ENCODE measurements at places on chromosomes 7 and 10.

DNA sequence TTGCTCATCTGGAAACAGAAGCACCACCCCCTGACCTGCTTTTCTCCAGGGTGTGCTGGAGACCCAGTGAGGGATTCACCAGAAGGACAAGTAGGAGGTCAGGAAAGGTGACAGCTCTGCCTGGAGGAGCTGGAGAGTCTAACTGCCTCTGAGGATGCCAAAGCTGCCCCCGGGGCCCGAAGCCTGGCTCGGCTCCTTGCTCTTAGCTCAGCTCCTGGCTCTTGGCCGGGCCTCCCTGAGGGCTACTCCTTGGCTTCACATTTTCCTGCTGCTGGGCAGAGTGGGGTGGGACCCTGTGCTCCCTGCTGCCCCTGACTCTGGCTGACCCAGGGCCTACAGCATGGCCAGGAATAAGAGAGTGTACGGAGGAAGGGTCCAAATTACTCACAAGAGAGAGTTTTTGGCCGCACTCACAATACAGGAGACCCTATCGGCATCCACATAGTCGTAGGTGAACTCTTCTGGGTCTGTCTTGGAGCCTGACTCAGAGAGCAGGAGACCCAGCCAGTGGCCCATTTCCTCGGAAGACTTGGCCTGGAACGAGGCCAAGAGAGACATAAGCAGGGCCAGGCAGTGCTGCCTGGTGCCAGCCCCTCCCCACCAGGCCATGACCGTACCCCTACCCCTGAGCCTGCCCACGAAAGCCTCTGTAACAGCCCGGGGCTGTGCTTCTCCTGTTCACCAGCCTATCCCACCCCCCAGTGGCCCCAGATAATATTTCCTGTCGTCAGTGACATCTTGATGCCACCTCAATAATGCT, 63.1 kb downstream of the VWA2 start:
- peak; percentile 47 for DNase-seq

DNA sequence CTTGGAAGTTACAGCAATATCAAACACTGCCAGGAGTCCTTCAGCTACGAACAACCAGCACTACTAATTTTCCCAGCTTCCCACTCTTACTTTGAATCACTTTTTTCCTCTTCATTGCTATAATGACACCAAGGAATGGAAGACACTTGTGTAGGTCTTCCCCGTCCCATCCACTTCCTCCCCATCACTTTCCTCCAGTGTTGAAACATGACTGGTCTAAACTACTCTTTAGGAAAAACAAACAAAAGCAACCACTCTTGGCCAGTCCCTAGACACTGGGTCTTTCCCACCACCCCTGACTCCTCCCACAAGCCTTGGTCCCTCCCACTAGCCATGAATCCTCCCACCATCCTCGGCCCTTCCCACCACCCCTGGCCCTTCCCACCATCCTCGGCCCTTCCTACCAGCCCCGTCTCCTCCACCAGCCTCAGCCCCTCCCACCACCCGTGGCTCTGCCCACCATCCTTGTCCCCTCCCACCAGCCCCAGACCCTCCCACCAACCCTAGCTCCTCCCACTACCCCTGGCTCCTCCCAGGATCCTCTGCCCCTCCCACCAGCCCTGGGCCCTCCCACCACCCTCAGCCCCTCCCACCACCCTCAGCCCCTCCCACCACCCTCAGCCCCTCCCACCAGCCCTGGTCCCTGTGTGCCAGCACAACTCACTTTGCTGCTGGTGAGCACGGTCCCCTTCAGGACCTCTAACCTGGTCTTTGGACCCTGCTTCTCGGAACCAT, 68.5 kb downstream of the CXCL12 start:
- DNase-seq: no peak

DNA sequence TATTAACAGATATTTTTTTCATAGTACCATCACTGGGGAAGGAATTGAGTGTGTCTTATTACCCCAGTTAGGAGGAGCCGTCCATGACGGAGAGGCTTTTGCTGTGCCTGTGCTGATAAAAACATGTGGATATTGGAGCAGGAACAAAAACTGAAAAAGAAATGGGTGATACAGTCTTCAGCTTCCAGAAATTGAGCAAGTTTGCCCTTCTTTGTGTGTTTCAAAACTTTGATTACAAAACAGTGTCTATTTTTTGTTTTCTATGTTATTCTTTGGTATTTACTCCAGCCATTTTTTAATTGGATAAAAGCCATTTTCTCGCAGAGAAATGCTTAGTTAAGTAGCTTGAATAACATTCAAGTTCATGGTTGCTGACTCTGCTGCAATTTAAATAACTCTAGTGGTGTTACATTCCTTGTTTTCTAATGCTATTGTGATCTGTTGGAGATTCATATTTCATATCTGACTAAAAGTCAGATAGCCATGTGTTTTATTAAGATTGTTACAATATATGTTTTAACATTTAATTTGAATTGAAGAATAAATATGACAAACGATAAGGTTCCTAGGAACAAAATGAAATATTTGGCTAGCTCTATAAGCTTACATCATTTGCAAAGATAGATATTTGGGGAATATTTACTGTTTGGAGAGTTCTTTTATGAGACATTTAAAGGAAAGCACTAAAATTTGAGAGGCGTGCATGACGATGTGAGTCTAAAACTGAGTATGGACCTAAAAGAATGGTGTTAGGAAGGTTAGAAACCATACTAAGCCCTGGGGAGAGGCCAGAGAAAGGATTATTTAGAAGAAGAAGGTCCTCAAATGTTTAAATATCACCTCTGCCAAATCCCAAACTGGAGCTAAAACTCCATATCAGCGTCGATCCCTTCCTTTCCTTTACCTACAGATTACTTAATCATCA, 747.3 kb upstream of the CELF2 start:
- DNase-seq: no peak

GRCh38 chr7:98346515-98347069, 54.3 kb downstream of the BAIAP2L1 start:
- DNase-seq: no peak

DNA sequence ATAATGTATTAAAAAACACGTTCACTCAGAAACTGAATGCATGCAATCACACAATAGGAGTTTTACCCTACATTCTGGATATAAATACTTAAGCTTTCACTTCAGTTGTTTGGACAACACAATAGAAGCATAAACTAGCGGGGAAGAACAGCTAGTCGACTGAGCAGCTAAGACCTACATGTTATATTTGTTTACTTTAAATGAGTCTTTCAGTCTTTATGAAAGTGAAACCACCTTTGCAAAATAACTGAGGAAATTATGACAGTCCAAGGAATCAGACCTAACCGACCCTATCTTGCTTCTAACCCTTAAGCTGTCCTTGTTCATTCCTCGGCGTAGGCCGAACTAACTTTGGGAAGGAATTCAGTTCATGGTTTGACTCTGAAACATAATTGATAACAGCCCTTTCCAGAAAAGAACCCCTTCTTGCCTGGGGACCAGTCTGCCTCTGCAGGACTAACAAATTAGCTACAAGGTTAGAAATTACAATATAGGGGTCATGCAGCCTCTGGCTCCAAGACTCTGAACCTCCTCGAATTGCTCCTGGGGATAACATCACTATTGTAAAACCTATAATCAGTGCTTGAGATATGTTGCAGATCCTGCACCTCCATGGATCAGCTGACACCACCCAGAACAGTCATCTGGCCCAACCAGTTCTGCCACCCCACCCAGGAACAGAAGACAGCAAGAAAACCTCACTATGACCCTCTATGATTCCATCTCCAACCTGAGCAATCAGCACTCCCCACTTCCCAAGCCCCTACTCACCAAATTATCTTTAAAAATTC, 185.1 kb upstream of the KLF6 start:
- DNase-seq: no peak

DNA sequence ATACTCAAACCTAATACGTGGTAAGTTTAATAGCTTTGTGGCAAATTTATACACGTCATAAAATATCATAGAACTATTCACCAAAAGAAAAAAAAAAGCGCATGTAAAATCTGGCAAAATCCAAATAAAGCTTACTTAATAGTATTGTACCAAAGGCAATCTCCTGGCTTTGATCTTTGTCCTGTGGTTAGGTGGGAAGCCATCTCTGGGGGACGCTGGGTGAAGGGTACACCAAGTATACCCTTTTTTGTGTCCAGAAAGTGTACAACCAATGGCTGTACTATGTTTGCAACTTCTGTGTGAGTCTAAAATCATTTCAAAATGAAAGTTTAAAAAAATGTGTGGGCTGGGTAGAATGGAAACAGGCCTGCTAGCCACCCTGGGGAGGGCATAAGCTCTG, 47.6 kb upstream of the ENO4 start:
- no peak for DNase-seq

DNA sequence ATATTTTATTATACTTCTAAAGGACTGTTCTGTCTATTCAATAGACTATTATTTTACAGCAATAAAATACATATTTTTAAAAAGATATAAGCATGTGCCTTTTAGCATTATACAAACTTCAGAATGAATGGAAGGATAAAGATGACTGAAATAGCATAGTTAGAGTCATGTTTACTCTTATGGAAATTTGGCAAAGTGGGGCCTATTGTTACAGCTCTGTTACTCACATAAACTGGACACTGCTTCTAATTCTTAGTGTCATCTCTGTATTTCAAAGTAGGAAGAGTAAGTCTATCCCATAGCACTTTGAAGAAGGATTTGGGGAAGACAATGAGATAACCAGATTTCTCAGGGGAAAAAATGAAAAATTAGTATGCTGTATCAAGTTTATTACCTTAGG, 168.2 kb downstream of the SKAP2 start:
- DNase-seq: no peak

DNA sequence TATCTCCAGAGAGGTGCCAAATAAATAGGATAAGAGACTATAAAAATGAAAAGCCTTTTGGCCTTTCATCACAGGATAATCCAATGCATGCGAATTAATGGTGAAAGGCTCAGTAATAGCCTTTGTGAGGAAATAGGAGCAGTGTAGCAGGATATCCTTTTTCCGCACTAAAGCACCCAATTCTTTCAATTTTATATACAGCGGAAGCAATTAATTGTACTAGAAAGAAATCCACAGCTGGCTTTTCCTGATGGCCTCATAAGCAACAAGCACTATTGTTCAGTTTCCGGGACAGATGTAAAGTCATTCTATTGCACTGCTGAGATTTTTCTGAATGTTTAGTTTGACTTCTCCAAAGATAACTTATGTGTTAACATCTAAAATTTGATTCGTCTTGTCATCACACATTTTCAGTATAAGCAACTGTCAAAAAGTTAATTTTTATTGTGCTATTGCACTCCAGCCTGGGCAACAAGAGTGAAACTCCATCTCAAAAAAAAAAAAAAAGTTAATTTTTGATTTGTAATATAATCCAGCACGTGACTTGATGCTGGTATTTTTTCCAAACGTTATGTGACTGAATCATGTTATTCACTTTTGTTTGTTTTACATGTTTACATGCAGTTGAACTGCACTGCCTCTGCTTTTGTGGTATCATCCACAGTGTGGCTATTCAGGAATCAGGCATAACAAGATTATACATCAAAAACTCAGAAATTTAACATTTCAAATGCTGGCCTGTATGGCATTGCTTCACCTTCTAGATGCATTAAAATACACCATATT, 8.4 kb upstream of the BMPR1A start:
- DNase-seq: peak; percentile 55

DNA sequence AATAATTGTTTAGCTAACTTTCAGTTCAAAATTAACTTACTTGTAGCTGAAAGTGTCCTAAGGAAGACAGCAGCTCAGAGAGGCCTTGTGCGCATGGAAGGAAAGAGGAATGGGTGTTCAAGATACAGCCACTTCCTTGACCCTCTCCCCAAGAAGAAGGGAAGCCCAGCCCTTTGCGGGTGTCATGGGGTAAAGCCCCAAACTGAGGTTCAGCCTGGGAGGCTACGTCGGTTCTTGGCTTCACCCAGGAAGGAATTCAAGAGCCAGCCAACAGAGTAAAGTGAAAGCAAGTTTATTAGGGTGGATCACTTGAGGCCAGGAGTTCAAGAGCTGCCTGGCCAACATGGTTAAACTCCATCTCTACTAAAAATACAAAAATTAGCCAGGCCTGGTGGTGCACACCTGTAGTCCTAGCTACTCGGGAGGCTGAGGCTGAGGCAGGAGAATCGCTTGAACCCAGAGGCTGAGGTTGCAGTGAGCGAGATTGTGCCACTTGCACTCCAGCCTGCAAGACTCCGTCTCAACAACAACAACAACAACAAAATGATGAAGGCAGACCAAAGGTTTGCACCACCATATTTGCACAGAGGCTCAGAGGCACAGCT, 15.9 kb downstream of the GPRIN2 start:
- no peak for DNase-seq

DNA sequence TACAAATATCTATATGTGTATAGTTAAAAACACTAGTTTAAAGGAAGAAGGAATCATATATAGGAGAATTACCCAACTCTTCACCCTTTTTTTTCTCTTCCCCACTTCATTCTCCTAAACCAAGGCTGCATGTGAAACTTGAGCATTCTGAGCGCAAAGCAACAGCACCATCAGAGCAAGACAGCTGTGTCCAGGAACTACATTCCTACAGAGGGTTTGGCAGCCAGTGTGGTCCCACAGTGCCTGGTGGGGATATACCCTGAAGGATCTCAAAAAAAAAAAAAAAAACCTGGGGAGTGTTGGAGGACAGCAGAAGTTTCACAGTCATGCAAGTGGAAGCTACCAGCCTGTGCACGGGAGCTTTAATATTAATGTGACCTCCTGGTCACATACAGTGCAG, 310.4 kb downstream of the CTNNA3 start:
- DNase-seq: peak; percentile 2

GRCh38 chr7:91720260-91720937, 160.1 kb downstream of the MTERF1 start:
- DNase-seq: no peak

GRCh38 chr7:117072620-117073118, 119.4 kb downstream of the ST7 start:
- DNase-seq: peak; percentile 72

- no peak for DNase-seq
Measured at GRCh38 chr10:68578974-68579373, 18.8 kb downstream of the TET1 start.

- no peak for DNase-seq
Measured at GRCh38 chr10:66827353-66827752, 98.5 kb upstream of the LRRTM3 start.

DNA sequence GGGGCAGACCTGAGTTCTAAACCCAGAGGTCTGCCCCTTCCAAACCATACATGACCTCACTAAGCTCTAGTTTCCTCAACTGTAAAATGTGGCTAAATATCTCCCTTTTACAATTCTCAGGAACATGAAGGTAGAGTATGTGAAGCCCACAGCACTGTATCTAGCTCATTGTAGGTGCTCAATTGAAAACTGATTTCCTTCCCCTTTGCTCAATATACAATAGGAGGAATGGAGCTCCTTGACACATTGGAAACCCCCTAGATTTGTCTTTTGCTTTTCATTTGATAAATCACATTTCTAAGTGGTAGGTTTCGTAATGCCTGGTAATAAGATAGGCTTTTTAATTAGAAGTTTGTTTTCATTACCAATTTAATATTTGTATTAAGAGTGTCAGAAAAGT, 153.3 kb downstream of the ARID5B start:
- no peak for DNase-seq

- DNase-seq: no peak
Measured at GRCh38 chr10:124650820-124651401, 93.3 kb downstream of the FAM53B start.

GRCh38 chr7:74185016-74185415, 10.9 kb downstream of the EIF4H start:
- no peak for DNase-seq
